ENCODE measurements at places on chromosomes 7 and 10. TPM values are rescaled to one million over a fixed set of nuclear protein-coding genes. Genes with fewer than 3 reads are reported as not detected.

The ANXA8 gene
- not detected for total RNA-seq

The DDC gene
- total RNA-seq: not detected

The EN2 gene
- not detected for total RNA-seq

The MYH16 gene
- total RNA-seq: not detected

The FIGNL1 gene
- total RNA-seq: 14.8 TPM

The BUD31 gene
- total RNA-seq: 74.6 TPM

DNA sequence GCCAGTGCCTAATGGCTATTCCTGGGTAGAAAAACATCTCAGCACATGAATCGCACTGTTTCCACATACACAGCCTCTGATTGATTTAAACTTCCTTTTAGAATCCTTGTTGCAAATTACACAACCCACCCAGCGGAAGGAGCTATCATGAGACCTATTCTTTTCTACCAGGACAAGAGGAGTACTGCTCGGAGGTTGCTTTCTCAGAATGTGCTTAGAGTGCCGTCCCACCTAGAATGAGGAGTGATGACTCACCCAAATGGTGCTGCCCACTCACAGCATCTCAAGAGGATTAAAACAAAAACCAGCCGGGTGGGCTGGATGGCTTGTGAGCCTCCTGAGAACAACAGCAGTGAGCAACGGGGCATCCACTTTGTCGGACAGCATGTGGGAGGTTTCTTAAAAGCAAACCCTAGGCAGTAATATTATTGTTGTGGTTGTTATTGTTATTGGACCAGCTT lies 128.9 kb downstream of the DGKI start:
- no peaks in the 10 kb centered on the region for H3K4me1 ChIP-seq
- no peak for DNase-seq
- no peak overlapping the region for H3K4me3 ChIP-seq
- no peaks in the 10 kb centered on the region for H3K27me3 ChIP-seq

GRCh38 chr7:131642429-131642828 lies 86.0 kb upstream of the PODXL start:
- DNase-seq: no peak
- H3K4me1 ChIP-seq: no peaks in the 10 kb centered on the region
- H3K27ac ChIP-seq: no peak overlapping the region
- H3K27me3 ChIP-seq: peaks cover 3% of the 10 kb centered on the region

- no peak overlapping the region for H3K4me3 ChIP-seq
- no peak overlapping the region for H3K27ac ChIP-seq
- H3K36me3 ChIP-seq: peaks cover 7% of the 10 kb centered on the region
These were observed 4.3 kb downstream of the IKZF5 start for GRCh38 chr10:123004298-123004697.

- peak overlapping the region; percentile 98 for H3K4me3 ChIP-seq
- no peaks in the 10 kb centered on the region for H3K36me3 ChIP-seq
- H3K27me3 ChIP-seq: no peaks in the 10 kb centered on the region
- no peak for DNase-seq
- peak overlapping the region; percentile 100 for H3K27ac ChIP-seq
These were observed 597 bp downstream of the SND1 start for GRCh38 chr7:127652333-127653248.

DNA sequence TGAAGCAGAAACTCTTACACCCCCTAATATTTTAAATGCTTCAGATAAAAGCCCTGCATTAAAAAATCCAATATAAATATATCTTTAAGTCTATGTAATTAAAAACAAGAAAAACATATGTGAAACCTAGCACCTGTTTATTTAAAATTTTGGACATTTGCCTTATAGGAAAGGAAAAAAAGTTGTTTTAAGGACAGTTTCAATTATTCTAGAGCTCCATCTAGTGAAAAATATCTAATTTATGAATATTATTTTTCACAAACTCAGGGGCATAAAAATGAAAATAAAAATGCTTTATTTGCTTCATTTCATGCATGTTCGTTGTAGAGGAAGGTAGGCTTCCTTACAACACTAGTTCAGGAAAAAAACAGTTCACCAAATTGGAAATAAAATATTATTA lies 26.1 kb downstream of the ENKUR start:
- no peak overlapping the region for H3K4me3 ChIP-seq
- no peak overlapping the region for H3K27ac ChIP-seq
- no peak for DNase-seq
- no peaks in the 10 kb centered on the region for H3K27me3 ChIP-seq

GRCh38 chr7:65238785-65239184 lies 134.9 kb upstream of the ZNF92 start:
- H3K4me1 ChIP-seq: peaks cover 8% of the 10 kb centered on the region
- no peak overlapping the region for H3K4me3 ChIP-seq
- no peak overlapping the region for H3K27ac ChIP-seq
- no peaks in the 10 kb centered on the region for H3K36me3 ChIP-seq

- H3K4me3 ChIP-seq: no peak overlapping the region
- no peak for DNase-seq
- no peaks in the 10 kb centered on the region for H3K27me3 ChIP-seq
- H3K27ac ChIP-seq: no peak overlapping the region
- H3K4me1 ChIP-seq: peaks cover 8% of the 10 kb centered on the region
These were observed 24.4 kb upstream of the ARHGAP12 start for GRCh38 chr10:31953080-31953479.

- H3K4me3 ChIP-seq: no peak overlapping the region
- H3K27ac ChIP-seq: no peak overlapping the region
- DNase-seq: no peak
- H3K27me3 ChIP-seq: peaks cover 1% of the 10 kb centered on the region
- no peaks in the 10 kb centered on the region for H3K36me3 ChIP-seq
These were observed 434.3 kb upstream of the AKR1E2 start for GRCh38 chr10:4391683-4392082.
